ENCODE measurements at places on chromosomes 12 and 14.

GRCh38 chr12:121513464-121514183, 67.2 kb downstream of the KDM2B start:
- no peak for DNase-seq

DNA sequence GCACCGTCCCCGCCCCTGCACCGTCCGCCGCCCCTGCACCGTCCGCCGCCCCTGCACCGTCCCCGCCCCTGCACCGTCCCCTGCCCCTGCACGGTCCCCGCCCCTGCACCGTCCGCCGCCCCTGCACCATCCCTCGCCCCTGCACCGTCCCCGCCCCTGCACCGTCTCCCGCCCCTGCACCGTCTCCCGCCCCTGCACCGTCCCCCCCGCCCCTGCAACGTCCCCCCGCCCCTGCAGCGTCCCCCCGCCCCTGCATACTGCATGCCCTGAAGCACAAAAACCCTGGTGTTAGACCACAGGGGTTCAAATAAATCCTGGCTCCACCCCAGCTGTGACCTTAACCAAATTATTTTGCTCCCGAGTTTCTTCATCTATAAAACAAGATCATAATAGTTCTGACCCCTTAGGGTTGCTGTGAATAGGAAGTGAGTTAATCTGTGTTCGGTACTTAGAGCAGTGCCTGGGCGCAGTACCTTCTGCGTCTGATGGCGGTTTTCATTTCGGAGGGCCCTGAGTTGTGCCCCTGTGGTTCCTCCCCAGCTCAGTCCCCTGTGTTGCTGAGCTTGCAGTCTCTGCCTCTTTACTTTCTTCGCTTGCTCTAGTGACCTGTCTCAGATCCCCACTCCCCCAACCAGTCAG, 38.1 kb downstream of the ESRRB start:
- DNase-seq: peak; percentile 54

DNA sequence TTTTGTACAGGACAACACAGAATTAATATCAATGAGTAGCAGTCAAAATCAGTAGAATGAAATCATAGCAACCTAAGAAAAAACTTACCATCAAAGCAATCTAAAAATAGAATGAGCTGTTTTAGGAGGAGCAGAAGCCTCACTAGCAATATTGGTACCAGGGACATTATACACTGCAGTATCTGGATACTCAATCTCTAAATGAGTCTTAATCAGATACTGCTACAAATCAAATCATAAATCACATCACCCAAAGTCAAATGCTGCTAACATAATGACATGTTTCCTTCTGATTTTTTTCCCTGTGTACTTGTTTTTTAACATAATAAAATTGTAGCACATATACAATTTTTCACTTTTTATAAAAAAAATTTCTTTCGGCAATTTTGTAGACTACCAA, 8.0 kb downstream of the RPS29 start:
- no peak for DNase-seq

GRCh38 chr12:123077298-123078119, 73.4 kb downstream of the PITPNM2 start:
- DNase-seq: no peak

DNA sequence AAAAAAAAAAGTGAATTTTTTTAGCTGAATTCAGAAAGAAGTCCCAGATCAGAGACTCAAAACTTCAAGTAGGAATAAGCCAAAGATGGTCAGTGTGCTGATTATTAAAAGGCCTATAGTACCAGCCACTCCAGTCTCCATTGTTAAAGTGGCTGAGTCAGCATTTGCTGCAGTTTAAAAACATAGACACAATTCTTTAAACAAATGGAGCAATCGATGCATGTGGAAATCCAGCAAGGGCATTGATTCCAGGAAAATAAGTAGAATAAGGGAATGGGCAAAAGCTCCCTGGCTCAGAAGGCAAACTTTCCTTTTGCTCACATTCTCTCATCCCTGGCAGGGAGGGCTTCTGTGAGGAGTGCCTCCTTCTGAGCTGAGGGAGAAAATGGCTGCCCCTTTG, 317.6 kb downstream of the LRIG3 start:
- no peak for DNase-seq

GRCh38 chr12:104603545-104603973, 146.8 kb downstream of the CHST11 start:
- DNase-seq: no peak

DNA sequence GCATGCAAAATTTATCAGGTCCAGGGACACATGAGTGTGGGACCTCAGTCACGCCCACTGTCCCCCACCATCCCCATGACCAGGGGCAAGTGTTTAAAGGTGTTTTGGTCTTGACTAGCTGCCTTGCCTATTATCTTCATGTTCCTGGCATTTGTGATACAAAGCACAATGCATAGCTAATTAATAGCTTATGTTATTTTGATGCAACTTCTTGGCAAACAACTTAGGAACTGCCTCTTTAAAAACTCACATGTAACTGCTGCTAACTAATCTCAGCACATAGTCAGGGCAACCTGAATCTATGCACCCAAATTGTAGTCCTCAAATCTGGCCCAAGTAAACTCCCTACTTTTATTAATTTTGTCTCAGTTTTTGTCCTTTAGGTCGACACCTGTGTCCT, 7.4 kb upstream of the OR6J1 start:
- no peak for DNase-seq

- DNase-seq: peak; percentile 91
Measured at GRCh38 chr14:30270200-30271161, 288.5 kb upstream of the G2E3 start.

GRCh38 chr12:131536337-131536736, 174.6 kb upstream of the SFSWAP start:
- DNase-seq: no peak

GRCh38 chr12:42130672-42131402, 13.8 kb downstream of the GXYLT1 start:
- DNase-seq: no peak

- DNase-seq: no peak
Measured at GRCh38 chr14:28196878-28197277, 569.7 kb upstream of the FOXG1 start.

Measured in retina (tissue), 1 donor.